ENCODE measurements at places on chromosomes 13 and 19.

DNA sequence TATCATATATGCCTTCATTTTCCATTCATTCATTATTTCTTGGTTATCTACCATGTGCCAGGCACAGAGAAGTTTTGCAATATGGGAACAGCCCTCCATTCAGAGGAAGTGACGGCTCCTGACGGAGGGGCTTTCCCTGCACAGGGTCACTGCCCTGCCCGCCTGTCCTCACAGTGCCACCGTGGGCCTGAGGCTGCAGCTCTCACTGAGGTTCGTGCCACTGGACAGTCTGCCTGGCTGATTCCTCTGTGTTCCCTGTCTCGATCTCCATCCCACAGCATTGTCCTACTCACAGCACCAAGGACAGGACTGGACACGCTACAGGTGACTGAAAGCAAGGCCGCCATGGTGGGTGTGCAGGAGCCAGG is 92.7 kb downstream of the TSHZ3 start:
- DNase-seq: no peak

- no peak for DNase-seq
Observed at GRCh38 chr19:23784274-23784673, 25.6 kb upstream of the ZNF681 start.

DNA sequence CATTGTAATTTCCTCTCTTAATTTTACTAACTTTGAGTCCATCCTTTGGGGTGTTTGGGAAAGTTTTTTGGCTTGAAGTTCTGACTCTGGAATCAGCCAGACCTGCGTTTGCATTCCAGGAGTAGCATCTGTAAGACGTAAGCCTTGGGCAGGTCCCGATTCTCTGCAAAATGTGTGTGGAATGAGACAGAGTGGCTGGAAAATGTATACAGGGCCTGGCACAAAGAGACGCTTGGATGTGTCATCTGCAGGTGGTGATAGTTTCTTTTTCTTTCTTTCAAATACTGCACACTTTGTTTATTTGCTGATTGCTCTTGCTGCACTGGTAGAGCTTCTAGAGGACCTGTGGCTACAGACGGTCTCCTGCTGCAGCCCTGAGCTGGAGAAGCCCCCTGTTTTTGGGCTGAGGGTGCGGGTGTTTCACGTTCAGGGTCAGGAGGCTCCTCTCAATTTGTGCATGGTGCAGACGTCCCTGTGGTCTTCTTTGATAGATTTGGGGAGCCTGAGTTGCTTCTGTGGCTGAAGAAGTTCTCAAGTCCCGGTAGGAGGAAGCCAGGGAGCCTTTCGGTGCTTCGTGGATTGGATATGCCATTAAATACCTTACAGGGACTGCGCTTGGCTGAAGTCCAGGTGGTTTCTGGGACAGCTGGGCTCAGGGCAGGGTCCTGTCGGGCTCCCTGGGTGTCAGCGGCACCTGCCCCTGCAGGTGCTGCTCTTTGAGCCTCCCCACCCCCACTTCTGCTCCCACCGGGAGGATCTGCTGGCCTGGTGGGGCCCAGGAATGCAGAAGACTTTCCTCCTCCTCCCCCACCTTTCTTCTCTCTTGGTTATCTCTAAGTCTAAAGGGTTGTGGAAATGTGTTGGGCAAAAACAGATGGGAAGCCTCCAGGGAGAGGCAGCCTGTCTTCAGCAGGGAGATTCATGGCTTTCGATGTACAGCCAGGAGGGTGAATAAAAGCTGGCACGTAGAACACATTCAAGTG is 44.0 kb upstream of the GAS6 start:
- peak; percentile 94 for DNase-seq

GRCh38 chr13:29081697-29082440 is 261.7 kb downstream of the MTUS2 start:
- no peak for DNase-seq

- no peak for DNase-seq
Observed at GRCh38 chr19:52660981-52661380, 22.8 kb upstream of the ZNF83 start.

DNA sequence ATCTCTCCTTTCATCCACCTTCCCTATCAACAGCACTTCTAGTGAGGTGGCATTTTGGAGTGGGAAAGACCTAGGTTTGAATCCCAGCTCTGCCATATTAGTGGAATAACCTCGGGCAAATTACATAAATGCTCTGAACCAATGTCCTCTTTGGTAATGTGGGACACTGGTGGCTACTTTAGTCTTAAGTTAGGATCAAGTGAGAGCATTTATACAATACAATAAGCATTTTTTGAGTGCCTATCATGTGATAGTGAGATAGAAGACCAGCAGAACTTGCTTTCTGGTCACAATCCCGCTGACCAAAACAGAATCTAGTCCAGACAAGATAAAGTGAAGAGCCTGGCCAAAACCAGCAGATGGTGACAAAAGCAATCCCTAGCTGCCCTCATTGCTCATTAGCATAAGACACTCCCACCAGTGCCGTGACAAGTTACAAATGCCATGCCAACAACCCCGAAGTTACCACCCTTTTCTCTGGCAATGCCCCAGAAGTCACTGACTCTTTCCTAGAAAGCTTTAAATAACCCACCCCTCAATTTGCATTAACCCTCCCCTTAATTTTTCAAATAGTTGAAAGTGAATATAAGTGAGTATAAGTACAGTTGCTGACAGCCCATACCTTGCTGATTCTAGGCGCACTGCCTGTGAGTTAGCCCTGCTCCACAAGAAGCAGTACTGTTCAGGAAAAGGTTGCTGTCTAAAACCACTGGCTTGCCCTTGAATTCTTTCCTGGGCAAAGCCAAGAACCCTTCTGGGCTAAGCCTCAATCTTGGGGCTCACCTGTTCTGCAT is 28.9 kb upstream of the KPNA3 start:
- no peak for DNase-seq

DNA sequence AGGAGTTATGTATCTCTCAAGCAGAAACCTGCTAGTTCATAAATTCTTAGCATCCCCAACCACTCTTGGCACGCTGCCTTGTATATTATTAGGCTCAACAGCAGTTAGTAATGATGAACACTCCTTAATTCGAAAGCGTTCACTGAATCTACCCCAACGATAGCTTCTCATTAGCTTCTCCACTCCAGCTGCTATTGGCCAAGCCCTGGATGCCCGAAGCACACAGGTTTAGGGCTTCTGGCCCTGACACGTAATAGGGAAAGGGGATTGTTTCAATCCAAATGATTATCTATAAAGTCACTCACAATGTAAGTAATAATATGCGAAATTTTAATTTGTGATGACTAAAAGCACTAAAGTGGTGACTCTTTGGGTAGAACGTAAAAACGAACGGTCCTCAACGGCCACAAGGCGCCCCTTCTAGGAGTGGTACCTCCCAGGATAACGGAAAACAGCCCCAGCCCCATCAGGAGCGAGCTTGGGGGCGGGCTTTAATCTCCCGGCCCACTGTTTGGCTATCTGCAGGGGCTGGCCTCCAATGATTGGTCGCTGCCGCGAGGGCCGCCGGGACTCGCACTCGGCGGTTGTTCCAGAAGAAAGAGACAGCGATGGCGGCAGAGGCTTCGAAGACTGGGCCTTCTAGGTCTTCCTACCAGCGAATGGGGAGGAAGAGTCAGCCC is at the start of gene RNF17:
RNF17 (plus strand) TSS at position 574 of the 680 bp plus-strand sequence; CDS start at position 609, 35 bp downstream.
- no peak for DNase-seq

- DNase-seq: peak; percentile 76
Observed at GRCh38 chr19:3224346-3225168, at the start of gene CELF5. Gene CELF5 (plus strand): TSS chr19:3224661. CDS start chr19:3224740, 79 bp downstream.

DNA sequence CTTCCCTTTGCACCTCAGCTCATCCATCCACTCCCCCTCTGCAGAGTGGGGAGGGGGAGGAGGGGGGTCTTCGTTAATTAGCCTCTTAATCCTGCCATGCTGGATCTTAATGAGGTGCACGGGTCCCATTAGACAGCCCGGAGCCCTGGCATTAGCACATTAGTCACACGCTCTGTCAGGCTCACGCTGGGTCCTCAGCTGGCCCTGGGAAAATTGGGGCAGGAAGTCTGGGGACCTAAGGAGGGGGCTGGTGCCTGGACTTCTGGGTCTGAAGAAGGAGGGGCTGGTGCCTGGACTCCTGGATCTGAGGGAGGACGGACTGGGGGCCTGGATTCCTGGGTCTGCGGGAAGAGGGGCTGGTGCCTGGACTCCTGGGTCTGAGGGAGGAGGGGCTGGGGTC is 444 bp upstream of the NCCRP1 start:
- DNase-seq: peak; percentile 7

- DNase-seq: no peak
Observed at GRCh38 chr19:30393729-30394480, 21.7 kb downstream of the ZNF536 start.

- peak; percentile 19 for DNase-seq
Observed at GRCh38 chr19:16382775-16383543, 58.3 kb downstream of the KLF2 start.

DNA sequence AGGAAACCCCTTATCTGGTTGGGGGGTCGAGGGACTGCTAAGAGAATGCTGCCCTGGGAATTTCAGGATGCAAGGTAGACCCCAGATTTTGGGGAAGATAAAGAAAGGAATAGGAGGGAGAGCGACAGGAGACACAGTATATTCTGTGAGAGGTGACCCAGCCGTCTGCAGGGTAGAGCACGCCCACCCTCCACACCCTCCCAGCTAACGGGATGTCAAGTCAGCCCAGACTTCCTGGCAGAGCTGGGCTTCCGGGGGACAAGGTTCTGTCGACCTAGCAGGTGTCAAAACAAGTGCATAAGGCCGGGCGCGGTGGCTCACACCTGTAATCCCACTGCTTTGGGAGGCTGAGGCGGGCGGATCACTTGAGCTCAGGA is 695 bp upstream of the PRR36 start:
- DNase-seq: no peak

DNA sequence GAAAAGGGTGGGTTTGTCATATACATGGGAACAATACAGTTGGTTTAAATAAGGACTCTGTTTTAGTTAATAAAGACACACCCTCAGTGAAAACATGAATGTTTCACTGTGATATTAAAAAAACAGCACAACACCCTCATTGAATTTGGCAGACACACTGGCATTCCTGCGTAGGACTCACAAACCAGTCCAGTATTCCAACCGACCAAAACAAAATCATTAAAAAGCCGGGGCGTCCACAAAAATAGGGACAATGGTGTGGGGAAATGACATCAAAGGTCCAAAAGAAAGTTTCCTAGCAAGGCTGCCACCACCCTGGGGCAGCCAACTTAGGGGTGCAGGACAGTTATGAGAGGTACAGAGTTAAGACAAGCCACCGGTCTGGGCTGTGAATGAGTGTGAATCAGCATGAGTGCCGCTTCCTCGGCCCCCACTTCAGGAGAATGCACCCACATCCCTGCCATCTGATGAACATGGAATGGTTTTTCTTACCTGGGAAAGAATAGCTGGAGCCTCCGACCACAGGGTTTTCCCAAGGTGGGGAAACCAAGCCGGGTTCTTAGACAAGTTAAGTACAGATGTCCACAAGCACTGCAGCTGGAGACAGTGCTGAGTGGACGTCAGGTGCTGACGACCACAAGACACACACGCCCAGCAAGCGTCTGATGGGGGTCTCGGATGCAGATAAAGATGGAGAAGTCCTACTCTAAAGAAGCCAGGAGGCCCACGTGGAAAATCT is 73.3 kb downstream of the KLF2 start:
- DNase-seq: no peak

Measured in NCI-H1417 (cell line).